ENCODE measurements at places on chromosomes 3 and 15.

GRCh38 chr3:16410659-16411058 lies 102.8 kb downstream of the RFTN1 start:
- no peak for DNase-seq

GRCh38 chr3:16807391-16807790 lies 77.4 kb upstream of the PLCL2 start:
- DNase-seq: no peak

DNA sequence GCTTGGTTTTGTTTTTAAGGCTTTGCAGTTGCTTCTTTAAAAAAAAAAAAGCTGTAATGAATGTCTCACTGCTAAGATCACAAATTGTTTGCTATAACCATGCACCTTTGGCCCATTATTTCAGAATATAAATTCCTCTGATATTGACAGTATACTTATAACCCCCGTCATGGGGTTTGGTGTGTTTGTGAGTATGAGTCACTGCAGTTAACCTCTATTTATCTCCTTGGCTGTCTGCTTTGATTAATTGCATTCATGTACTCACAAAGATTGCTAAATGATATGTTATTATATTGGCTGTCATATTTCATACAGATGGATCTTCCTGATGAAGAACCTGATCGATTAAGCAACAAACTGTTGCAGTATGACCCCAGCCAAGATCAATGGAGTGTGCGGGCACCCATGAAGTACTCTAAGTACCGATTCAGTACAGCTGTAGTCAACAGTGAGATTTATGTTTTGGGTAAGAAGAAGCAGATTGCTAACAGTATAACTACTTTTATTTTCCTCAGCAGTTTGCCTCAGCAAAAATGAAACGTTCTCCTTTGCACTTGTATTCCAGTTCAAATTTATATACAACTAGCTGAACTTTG lies 14.9 kb downstream of the KBTBD12 start:
- DNase-seq: no peak

DNA sequence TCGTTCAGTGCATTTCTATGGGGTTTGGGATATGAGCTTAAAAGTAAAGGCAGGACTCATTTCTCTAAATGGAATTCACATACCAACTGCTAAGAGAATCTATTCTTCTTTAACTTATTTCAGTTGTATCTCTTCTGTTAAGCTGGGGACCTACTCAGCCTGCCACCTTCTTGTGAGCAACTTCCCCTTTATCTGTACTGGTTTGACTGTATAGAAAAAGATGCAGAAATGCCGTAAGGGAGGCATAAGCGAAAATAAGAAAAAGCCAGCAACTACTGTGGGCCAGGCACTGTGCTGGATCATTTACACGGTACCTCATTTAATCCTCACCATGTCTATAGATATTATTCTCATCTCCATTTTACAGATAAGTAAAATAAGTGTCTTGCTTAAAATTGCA lies 38.4 kb downstream of the RBMS3 start:
- DNase-seq: no peak

DNA sequence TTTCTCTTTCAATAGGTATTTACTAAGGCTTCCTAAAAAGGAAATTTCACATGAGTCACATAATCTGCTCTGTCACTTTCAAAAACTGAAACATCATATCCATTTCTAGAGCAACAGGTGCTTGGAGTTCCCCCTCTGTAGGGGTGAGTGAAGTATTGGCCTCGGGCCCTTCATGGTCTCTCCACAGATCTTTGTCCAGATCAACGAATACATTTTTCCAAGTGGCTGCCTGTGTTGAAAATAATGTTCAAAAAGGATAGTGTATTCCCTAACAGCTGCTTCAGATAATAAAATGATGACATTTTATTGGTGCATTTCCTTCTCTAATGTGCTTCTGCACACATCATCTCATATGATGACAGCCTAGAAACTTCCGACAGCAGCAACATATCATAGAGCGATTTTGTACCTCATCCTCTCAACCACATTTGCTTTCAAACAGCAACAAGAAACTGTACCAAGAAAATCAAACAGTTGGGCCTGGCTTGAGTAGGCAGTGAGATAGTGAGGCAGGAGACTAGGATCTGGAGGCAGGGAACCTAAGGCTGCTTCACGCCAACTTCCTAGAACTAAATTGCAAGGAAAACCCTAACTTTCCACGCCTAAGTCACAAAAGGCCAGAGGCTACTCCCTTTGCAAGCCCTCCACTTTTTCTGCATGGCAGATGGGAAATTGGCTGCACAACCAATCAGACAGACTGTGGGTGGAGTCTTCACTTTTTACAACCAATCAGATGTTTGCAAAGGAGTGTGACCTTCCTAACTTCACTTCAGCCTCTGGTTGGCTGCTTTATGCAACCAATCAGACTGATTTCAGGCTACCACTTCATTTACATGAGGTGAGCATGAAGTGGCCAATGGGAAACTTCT lies 340.2 kb downstream of the LRRC3B start:
- no peak for DNase-seq

- DNase-seq: no peak
Observed at GRCh38 chr3:29247088-29247745, 33.7 kb upstream of the RBMS3 start.

- DNase-seq: peak; percentile 51
Observed at GRCh38 chr15:58472821-58473581, 41.2 kb downstream of the LIPC start.

DNA sequence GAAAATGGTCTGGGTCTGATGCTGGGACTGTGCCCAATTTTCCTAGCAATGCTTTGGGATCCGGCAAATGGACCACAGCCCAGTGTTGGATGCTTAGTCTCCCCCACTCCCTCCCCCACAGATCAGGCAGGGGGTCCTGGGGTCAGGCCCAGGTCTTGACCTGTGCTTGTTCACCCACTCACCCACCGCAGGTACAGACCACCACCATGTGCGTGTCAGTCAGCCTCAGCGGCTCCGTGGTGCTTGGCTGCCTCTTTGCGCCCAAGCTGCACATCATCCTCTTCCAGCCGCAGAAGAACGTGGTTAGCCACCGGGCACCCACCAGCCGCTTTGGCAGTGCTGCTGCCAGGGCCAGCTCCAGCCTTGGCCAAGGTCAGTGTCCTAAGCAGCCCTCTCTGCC lies 10.6 kb downstream of the GRM2 start:
- DNase-seq: no peak

- DNase-seq: no peak
Observed at GRCh38 chr3:18968120-18968519, 180.2 kb upstream of the KCNH8 start.

- DNase-seq: no peak
Observed at GRCh38 chr3:14494279-14494972, 45.7 kb downstream of the GRIP2 start.

GRCh38 chr15:57591237-57591821 lies 375 bp upstream of the MYZAP start:
- peak; percentile 26 for DNase-seq

DNA sequence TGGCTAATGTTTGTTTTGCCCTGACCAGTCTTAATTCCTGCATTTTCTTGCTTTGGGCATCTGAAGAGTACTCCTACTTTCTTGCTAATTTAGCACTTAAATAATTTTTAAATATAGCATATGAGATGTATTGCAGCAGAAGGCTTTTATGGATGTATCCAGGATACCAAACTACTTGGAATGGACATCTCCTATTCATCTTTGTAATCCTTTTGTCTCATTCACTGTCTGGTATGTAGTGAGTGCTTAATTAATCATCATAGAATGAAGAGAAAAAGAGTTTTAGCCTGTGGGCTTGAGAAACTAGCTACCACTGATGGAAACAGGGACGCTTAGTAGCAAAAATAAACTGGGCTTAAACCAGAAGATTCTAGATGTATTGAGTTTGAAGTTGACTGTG lies 40.6 kb downstream of the MEX3B start:
- DNase-seq: no peak

DNA sequence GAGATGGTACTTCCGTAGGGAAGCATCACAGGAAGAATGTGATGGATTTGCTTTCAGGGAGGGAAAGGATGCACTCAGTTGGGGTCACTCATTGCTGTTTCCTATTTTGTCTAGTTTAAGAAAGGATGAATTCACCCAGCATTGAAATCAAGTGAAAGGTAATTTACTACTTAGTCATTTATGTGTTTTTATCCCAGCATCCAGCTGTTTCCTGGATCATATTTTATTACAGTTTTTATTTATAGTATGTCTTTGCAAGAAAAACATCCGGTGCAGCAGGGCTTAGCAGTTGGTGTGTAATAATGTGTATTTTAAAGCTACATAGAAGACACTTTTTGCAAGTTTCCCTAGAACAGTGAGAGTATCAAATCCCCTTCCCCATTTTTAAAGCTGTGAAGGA lies 37.4 kb upstream of the GOLGA8B start:
- no peak for DNase-seq

- no peak for DNase-seq
Observed at GRCh38 chr3:170739410-170739809, 130.6 kb downstream of the RPL22L1 start.

DNA sequence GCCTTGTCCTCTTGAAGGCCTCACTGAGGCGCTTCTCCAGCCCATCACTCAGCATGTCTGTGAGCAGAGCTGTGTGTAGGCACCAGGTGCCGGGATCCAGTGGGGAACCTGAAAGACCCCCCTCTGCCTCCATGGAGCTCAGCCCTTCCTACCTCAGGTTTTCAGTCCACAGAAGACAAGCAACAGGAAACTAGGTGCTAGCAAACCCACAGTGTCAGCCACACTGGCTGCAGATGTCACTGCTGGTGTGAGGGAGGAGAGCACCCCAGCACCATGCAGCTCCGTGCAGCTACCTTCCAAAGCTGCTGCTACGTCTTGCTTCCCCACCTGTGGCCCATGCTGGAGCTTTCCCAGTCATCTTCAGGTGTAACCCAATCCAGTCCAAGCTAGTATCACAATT lies 17.9 kb downstream of the PSTPIP1 start:
- DNase-seq: peak; percentile 58

DNA sequence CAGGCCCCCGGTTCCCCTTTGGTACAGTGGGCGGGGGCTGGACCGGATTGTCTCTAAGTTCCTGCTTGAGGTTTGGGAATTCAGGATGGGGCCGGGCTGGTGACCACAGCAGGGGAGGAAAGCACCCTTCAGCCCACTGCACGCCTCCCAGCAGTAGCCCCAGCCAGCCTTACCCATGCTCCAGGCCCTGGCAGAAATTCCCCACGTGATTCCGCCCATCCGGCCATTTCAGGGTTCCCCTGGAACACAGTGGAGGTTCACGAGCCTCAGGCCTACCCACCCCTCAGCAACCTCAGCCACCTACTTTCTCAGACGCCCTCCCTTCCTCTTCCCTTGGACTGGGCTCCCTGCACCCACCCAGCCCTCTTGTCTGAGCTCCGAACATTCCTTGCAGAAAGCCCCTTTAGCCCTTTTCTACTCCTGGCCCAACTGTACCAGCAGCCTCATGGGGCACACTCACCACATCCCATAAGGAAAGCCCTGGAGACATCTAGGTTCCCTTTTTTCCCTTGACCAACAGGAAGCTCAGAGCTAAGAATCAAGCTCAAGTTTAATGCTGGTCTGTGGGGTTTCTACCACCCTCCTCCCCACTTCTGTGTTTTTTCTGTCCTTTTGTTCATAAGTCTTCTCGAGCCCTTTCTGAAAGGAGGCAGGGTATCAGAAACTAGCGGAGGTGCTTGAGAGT lies 11.5 kb downstream of the ALS2CL start:
- no peak for DNase-seq

DNA sequence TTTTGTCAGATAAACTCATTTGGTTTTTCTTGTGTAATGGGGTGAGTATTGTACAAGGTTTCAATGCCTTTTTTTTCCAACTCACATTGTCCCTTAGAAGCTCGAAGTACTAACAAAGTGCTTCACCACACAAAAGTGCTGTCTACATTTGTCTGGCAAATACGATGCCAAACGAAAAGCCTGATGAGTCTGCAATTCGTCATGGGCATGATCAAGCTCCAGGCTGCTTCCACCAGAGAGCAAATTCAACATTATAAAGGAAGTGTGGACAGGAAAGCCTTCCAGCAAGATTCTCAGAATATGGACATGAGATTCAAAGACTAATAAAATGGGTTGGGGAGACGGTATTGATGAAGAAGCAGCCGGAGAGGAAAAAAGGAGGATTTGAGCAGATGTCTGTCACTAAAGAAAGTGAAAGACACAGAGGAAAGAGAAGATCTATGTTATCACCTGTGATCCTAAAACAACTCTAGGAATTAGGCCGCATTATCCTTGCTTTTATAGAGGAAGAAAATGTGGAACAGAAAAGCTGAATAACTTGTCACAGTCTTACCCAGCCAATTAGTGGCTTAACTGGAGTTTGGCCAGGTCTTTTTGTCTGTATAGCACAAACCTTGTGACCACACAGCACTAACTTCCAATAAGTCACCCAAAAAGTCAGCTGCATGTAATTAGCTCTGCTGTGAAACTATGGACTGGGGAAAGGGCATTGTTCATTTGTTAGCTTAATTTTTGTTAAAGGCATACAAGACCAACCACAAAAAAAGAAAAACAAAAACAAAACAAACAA lies 494.8 kb downstream of the FHIT start:
- no peak for DNase-seq

DNA sequence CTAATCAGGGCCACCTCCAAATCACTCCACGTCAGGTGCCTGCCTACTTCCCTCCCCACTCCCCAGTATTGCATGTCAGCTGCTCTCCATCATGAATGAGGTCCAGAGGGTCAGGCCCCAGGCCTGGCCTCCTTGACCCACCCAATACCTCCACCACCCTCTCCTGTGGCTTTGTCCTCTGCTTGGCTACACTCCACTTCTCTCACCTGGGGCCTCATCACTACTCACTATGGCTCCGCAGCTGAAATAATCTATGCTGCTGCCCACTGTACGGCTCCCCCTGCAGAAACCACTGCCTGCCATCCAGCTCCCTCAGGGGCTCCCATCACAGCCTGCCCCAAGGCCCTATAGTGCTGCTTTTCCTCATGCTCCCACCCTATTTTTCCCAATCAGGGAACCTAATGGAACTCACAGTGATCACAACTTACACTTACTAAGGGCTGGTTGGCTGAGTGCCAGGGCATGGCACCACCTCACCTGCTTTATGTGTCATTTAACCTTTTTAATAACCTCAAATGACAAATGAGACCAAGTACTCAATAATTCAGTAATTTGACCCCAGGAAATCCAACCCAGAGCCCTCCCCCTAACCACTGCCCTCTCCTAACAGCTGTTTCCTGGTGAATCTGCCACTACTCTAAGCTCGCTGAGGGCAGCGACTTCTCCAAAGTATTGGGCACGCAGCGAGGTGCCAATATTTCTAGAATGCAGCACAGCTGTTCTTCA lies 2.3 kb downstream of the GORASP1 start:
- no peak for DNase-seq

GRCh38 chr3:149271669-149272068 lies 50.0 kb upstream of the CP start:
- DNase-seq: no peak

DNA sequence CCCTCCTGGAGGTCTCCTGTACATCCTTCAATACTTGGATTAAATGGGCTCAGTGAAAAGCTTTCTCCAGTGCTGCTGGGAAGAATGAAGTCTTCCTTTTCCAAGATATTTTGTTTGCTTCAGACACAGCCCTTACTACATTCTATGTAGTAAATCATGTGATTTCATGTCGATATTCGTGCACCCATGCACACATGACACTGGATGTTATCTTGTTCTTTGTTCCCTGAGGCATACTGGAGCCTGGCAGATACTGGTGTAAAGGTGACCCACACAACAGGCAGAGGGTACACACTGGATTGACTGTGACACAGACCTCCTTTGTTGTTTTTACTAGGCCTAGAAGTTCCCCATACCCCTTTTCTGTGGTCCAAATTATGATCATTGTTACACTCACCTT lies 40.3 kb upstream of the ATP2C1 start:
- DNase-seq: no peak

Data from activated T-cell treated with anti-CD3 and anti-CD28 coated beads, Interleukin-2, amount 50 U/mL, for 48 hours (primary cell).